ENCODE measurements at places on chromosomes 12 and 14.

DNA sequence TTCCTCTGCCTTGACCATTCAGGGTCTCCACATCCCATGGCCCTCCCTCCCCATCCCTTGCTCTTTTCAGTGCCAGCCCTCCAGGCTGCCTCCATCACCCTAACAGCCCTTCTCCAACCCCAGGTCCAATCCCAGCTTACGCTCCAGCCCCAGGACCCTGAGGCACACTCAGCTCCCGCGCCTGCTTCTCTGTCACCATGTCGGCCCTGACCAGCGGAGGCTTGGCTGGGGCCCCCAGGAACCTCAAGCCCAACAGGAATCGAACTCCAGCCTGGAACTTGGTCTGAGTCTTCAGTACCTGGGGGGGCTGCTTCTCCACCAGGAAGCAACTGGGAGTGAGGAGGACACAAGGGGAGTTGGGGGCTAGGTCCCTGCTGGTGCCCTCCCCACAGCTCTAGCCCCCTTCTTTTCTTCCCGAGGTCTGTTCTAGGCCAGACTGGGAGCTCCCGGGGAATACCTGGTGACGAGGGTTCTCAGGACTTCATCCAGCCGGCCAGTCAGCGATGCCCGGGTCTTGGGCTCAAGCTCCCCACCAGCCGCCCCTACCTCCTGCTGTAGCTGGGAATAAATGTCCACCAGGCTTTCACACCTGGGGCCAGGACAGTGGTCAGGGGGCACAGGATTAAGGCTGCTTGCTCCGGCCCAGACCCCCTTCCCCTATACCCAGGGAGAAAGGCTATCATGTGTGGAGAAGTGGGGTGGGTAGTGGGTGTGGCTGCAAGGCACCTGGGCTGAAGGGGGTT lies 6.0 kb downstream of the STAT6 start:
- no peak for DNase-seq

DNA sequence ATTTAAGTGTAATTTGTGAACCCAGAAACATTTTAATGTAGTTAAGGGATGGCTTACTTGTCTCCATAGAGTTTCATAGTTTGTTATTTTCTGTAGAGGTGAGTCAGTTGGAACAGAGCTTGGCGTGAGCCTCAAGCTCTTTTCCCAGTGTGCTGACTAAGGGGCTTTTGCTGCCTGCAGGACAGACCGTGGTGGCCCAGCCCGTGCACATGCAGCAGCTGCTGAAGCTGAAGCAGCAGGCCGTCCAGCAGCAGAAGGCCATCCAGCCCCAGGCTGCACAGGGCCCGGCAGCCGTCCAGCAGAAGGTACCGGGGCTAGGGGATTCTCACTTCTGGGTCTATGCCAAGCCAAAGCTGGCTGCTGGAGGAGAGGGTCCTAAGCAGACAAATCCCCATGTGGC lies 76.9 kb downstream of the DDX51 start:
- DNase-seq, result no peak

- no peak for DNase-seq
These were observed 18.9 kb downstream of the BCAT1 start for GRCh38 chr12:24929953-24930352.

- no peak for DNase-seq
These were observed 696.6 kb downstream of the DIO2 start for GRCh38 chr14:79514700-79515099.

GRCh38 chr14:21070610-21071224 lies 613 bp downstream of the ARHGEF40 start:
- no peak for DNase-seq

GRCh38 chr14:74401504-74402241 lies 24.3 kb downstream of the SYNDIG1L start:
- no peak for DNase-seq

- DNase-seq, result no peak
These were observed 49.1 kb upstream of the PTPRB start for GRCh38 chr12:70686299-70686698.

- DNase-seq, result no peak
These were observed 8.9 kb downstream of the MAP4K5 start for GRCh38 chr14:50523271-50524041.

GRCh38 chr14:88032373-88032772 lies 27.4 kb downstream of the GPR65 start:
- no peak for DNase-seq

- DNase-seq, result no peak
These were observed 1.7 kb downstream of the LMBR1L start for GRCh38 chr12:49108958-49109404.

DNA sequence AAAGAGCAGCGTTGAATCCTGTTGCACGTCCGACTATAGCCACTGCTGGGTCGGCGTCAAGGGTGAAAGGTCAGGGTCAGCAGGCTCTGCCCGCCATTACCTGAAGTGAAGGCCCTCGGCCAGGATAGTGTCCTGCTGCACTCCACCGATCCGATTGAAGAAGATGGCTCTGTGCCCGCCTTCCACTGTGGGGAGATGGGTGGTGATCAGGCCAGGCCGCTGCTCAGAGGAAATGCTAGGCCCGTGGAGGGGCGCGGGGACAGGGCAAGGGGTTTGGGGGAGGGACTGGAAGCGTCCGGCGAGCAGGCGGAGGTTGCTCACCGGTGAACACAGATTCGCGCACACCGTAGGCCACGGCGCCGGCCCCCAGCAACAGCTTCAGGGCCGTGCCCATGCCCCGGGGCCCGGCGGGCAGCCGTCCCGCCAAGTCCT lies 352 bp downstream of the PHB2 start:
- DNase-seq, result no peak

DNA sequence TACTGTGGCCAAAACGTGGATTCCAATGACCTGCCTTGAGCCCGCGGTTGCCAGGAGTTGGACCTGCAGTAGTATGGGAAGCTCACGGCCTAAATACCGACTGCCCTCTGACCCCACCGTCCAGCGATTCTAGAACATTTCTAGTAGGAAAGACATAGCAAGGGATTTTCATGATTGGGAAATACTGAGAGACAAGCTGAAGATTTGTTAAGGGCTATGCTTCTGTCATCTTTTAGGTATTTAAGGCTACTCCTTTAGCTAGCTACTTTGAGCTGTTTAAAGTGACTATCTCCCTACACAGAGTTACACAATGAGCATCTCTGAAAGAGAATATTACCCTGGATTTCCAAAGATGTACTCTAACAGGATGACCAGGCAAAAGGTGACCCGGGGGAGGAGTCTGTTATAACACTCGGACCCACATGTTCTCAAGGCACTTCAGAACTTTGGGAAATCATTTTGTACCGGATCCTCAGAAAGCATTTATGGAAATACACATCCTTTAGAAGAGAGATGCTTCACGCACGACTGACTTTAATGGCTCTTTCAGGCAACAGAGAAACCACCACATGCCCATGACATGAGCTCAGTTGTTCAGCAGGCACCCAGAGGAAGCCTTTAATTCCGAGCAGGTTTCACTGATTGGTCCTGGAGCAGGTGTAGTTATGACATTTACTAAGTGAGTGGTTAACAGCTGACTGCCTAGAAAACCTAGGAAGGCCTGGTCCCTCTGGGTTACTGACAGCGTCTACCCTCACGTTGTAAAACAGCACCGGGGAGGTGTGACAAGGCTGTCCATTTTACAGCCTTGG lies 4.2 kb downstream of the BAG5 start:
- DNase-seq, result no peak

- DNase-seq, result no peak
These were observed 147.4 kb downstream of the RASSF9 start for GRCh38 chr12:85688837-85689236.

GRCh38 chr12:103301642-103302591 lies 193.9 kb downstream of the C12orf42 start:
- no peak for DNase-seq

GRCh38 chr12:4539167-4539870 lies 629 bp downstream of the RAD51AP1 start:
- no peak for DNase-seq

- peak; percentile 80 for DNase-seq
These were observed 188.1 kb downstream of the SLC5A8 start for GRCh38 chr12:101021911-101022388.

- no peak for DNase-seq
These were observed 82.3 kb downstream of the NOC4L start for GRCh38 chr12:132226604-132227003.

GRCh38 chr14:21070083-21070609 lies at the start of gene ARHGEF40:
Gene ARHGEF40, plus strand, starts transcription at chr14:21070304. Its CDS starts 93 bp downstream, at chr14:21070397.
- DNase-seq, result no peak

DNA sequence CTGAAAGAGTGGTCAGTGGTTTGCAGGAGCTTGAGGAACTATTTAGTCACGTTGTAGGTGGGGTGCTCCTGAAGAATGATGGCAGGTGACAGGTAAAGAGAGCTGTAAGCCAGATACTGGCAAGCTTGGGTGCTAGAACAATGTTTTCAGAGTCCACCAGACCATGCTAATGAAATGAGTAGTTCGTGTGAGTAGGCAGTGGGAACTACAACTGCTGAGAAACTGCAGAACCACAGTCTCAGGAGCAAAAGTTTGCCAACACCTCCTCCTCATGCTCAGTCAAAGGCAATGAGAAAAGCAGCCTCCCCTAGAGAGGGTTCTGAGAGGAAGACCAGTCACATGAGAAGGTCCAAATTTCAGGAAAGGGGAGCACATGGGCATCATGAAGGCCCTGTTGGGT lies 91.3 kb downstream of the PRKD1 start:
- no peak for DNase-seq

DNA sequence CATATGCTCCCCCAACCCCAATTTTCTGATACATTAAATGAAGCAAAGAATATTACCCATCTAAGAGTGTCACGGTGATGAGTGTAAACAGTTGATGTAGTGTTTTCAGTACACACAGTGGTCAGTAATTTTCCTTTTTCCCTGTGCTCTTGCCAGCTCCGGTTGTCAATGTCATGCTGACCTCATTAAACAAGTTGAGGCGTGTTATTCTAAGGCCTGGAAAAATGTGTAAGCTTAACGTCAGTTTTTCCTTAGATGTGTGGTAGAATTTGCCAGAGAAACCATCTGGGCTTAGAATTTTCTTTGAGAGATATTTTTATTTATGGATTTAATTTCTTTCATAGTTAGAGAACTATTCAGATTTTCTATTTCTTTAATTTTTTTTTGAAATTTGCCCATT lies 11.7 kb upstream of the SERPINA6 start:
- DNase-seq, result no peak

- DNase-seq, result peak; percentile 56
These were observed at the start of gene SLC2A13 for GRCh38 chr12:40105515-40106201. Gene SLC2A13, minus strand, starts transcription at chr12:40106081. Its CDS starts 273 bp downstream, at chr12:40105808.

DNA sequence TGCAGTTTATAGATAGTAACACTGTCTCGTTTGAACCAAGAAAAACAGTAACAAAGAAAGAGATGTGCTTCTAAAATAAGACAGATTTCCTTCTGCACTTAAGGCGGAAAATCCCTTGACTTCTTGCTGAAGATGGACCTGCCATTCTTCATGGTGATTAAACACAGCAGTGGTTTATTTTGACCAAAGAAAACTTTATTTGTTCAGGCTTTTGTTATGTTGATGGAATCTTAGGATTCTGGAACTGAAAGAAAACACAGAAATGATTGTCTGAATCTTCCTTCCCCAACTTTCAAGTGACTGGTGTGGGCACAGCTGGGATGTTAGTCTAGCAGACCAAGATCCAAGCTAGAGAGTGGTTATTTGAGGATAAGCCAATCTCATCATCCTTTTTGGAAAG lies 72.2 kb downstream of the DACT1 start:
- DNase-seq, result no peak

- no peak for DNase-seq
These were observed 402.8 kb downstream of the AEBP2 start for GRCh38 chr12:19842116-19842515.

DNA sequence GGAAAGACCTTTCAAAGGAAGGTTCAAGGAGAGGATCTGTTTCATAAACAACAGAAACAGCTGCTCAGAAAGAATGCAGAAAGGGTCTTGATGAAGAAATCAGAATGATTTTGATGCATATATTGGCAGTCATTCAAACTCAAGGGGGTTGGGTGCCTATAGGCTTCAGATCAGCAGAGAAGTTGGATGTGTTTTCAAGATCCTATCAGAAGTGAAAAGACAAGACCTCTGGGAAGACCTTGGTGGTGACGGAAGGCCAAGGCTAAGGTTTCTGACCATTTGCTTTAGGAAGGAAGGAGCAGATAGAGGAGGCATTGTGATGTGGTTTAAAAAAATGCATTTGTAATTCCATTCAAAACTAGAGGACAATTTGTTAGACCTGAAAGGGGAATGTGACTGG lies 15.2 kb upstream of the PTPRB start:
- no peak for DNase-seq

DNA sequence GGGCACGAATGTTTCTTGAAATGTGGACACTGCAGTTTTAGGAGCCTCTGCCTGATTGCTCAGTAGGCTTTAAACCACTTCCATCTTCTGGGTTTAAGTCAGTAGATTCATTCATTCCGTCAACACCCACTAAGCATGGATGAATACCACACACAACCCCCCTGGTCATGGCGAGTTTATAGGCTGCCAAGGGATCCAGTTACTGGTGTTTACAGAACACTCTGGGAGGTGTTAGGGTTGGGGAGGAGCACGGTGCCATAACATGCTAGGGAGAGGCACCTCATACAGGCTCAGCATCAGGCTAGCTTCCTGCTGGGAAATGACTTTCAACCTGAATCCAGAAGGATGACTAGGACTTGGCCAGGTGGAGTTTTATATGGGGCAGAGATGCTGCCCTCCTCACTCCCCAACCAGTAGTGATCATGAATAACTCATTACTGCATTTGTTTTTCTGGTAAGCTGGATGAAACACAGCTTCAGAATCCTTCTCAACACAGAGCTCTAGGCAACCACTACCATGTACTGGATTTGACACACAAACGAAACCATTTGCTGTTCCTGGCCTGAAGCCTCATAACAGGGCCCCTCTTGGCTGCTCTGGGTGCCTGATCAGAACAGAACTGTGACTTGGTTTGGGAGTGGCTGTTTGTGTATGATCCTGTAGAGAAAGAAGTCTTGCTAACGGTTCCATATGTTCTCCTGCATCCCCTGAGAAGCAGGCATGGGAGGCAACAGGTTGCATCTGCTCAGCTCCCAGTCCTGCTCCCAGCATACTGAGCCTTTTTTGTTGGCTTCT lies 47.9 kb downstream of the FBXW8 start:
- DNase-seq, result no peak

DNA sequence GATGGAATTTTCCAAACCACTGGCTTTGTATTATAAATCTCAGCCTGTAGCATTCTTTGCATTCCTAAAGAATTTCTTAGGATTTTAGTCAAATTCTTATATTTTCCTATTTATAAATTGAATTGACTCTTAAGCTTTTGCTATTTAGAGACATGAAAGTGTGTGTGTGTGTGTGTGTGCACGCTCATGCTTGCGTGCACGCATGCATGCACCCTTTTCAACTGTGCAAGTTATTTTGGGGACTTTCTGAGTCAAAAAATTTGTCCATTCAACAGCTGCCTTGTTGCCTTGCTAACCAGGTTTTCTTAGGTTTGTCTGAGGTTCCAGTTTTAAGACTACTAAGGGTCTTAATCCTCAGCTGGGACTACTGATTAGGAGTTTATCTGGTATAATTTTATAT lies 42.6 kb downstream of the GPATCH2L start:
- DNase-seq, result no peak

DNA sequence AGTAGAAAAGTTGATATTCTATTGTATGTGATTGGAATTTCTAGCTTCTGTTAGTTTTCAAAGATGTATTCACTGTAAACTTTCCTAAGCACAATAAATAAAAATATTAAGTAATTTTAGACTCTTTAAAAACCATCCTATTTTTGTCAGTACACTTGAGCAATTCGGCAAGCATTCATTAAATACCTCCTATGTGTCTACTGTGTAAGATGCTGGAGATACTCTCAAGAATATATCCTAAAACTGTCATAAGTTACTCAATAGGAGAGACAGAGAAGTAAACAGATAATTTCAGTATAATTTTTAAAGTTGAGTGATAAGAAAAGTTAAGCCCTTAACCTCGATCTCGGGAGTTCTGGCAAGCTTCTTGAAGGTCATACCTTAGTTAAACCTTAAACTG lies 46.1 kb downstream of the FANCM start:
- DNase-seq, result no peak

GRCh38 chr14:51816031-51816430 lies 44.4 kb upstream of the GNG2 start:
- no peak for DNase-seq

All from COLO829 (cell line).